ENCODE measurements at places on chromosomes 3 and 15.
A peak's percentile ranks its signal among the peaks of the same experiment; 100 is the strongest.

DNA sequence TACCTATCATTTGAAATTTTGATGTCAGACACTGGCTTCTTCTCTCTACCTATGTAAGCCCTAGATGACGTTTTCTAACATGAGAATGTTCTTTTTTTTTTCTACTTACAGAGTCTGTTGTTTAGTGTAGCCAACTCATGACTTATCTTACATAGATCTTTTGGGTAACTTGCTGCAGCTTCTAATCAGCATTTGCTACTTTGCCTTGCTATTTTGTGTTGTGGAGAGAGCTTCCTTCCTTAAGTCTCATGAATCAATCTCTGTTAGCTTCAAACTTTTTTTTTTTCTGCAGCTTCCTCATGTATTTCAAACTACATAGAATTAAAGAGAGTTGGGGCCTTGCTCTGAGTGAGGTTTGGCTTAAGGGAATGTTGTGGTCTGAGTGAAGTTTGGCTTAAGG lies 568.7 kb upstream of the BCHE start:
- DNase-seq, result no peak

GRCh38 chr3:111319598-111319997 lies 222.4 kb upstream of the CD96 start:
- no peak for DNase-seq

DNA sequence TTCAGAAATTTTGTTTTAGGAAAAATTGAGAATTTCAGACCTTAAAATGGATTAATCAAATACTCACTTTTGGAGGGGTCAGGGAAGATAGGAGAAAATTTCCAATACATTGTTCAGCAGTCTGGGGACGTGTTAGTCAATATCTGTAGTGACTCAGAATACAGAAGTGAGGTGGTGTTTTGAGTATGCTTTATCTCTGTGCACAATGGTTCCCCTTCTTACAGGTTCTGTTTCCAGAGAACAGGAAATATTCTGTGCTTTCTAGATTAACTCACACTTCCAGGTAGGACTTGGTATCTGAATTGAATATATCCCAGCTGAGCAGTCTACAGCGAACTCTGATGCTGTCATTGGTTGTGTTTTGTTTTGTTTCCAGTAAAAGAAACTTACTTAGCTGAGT lies 30.7 kb upstream of the CCDC54 start:
- DNase-seq, result no peak

- no peak for DNase-seq
Observed at GRCh38 chr15:38512901-38513300, 51.7 kb downstream of the RASGRP1 start.

- DNase-seq, result no peak
Observed at GRCh38 chr3:148962513-148962912, 28.8 kb upstream of the GYG1 start.

DNA sequence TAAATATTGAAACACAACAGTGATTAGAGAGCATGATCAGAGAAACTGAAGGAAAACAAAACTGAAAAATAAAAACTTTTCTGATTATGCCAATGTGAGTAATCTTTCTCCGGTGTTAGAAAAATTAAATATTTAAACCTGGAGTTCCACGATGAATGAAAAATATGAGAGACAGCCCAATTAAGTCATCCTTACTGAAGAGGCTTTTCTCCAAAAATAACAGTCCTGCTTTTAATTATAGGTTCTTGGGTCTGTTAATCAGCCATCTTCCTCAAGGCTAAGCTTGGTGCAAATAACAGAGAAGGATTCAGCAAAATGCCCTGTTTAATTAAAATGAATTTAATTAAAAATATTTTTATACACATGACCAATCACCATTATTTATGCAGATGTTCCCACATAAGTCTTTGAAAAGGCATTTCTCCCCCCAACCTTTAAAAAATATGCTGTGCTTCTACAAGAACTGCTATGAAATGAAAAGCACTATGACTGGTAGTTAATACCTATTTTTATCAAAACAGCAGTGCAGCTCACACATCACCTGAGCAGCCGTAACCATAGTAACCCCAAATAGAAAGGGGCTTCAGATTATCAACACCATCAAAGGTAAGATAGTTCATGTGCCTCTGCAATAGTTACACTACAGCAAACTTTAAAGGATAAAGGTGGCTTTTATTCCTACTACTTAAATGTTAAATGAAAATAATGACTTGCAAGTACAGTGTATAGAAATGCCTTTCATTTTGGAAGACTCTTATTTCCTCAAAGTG lies 175.7 kb downstream of the SLC9A9 start:
- no peak for DNase-seq

DNA sequence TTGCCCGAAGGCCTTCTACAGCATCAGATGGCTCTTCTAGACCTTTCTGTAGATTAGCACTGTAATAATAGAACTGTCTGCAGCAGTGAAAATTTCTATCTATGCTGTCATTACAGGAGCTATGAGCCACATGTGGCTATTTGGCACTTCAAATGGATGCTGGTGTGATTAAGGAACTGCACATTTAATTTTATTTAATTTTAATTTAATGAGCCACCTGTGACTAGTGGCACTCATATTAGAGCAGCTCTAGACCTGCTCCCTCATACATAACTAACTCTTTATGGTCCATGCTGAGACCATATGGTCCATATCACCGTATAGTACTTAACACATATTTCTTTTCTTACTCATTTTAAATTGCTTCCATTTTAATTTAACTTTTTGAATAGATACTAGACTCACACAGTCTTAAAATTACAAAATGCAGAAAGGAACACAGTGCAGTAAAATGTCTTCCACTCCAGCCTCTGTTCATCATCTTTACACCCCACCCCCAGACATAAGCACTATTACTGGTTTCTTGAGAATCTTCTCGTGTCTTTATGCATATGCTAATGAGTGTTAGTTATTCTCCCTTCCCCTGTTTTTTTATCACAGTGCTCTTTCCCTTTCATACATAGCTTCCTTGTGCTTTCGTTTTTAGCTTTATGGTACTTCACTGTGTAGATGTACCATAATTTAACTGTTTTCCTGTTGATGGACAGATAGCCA lies 9.6 kb downstream of the LSM3 start:
- DNase-seq, result no peak

GRCh38 chr15:36658898-36659639 lies 79.6 kb downstream of the CDIN1 start:
- DNase-seq, result no peak

GRCh38 chr15:75508840-75509532 lies 57.5 kb upstream of the SIN3A start:
- no peak for DNase-seq

GRCh38 chr3:161740421-161740820 lies 243.8 kb downstream of the OTOL1 start:
- no peak for DNase-seq

- DNase-seq, result no peak
Observed at GRCh38 chr3:97937205-97937604, 35.0 kb downstream of the RIOX2 start.

DNA sequence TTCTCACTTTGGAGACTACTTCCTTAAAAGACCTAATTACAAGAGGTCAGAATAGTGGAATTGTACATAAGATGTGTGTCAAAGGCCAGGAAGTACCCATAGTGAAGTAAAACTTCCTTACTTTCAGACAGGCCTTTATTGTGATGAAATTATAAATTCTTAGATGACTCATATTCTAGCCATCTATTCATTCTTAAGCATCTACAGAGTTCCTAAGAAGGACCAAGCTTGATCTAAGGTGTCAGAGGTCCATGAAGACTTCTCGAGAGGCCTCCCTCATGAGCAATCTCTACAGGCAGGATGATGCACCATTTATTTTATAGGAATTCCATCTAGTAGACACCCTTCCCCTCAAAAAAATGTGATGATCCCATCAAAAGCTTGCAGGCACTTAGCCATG lies 493.3 kb downstream of the MAGI1 start:
- DNase-seq, result no peak

- no peak for DNase-seq
Observed at GRCh38 chr3:72680766-72681165, 167.5 kb downstream of the SHQ1 start.

- no peak for DNase-seq
Observed at GRCh38 chr3:188396251-188396650, 242.3 kb downstream of the LPP start.

DNA sequence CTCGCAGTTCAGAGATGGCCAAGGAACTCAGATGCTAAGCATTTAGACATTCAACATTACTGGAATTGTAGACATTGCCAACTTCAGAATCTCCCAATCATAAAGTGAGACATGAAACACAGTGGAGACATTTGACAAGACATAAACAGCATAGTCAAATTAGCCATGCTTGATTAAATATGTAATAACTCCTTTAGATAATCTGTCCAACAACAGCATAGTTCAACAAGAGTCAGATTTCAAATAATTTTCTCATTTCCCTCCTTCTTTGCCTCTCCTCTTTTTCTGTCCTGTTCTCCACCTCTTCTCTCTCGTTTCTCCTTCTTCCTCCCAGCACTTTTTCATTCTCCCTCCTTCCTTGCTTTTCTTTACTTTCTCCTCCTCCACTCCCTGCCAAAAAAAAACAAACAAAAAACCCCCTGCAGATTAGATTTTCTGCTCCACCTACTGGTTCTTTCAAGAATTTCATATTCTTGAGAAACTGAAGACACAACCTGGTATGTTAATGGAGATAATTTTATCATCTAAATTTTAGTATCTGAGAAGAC lies 20.2 kb downstream of the CPOX start:
- DNase-seq, result no peak

- no peak for DNase-seq
Observed at GRCh38 chr3:195249057-195249770, 21.7 kb downstream of the XXYLT1 start.

DNA sequence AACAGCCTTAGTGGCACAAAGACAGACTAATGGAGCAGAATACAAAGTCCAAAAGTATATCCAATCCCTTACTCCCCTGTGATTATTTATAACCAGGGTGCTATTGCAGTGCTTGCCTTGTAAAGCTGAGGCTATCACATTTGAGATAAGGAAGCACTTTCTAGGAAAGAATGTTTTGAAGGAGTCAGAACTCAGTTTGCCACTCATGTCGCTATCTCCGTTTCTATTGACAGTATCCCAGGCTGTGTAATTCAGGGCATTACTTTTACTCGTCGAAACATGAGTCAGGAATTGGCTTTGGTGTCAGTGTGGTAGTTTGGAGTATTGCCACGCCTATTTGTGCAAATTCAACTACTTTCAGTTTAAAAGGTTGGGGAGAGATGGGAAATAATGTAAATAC lies 78.4 kb downstream of the FBXL2 start:
- no peak for DNase-seq

- peak; percentile 82 for DNase-seq
Observed at GRCh38 chr3:30644615-30645014, 38.2 kb downstream of the TGFBR2 start.

DNA sequence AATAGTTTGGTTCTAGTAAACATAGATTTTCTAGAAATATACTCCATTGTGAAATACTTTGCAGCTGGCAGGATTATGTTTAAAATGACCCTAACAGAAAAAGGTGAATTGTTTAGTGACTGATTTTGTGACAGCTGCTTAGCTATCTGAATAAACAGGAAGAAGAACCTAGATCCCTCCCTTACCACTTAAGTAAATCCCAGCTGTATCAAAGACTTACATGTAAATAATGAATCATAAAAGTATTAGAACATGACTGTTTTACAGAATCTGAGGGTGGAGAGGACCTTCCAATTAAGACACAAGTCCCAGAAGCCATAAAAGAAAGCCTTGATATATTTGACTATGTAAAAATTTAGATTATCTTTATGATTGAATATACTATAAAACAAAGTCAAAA lies 15.9 kb downstream of the SLC49A4 start:
- no peak for DNase-seq

GRCh38 chr3:57029924-57030323 lies 30.5 kb upstream of the SPATA12 start:
- no peak for DNase-seq

DNA sequence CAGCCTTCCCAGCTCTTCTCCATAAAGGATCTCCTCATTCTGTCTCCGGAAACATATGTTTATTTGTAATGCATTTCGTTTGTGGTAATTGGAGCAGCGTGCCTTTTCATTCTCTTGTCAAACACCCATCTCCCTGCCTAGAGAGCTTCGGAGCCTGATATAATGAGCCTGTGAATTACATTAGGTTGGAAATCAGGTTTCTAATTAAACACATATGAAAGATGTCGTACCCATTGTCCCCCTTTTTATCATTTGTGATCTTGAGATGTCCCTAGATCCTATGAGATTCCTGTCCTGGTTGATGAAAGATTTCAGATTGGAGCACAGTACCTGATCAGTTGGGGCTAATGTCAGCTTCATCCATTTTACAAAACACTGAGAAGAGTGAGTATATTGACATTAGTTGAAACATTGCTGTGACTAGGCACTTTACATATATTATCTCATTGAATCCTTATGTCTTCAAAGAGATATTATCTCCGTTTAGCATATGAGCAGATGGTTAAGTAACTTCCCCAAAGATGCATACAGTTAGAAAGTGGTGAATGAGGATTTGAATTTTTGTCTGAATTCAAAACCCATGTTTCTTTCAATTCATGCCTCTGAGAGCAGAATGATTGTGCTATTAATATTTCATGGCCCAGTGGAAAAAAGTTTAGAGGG lies 23.1 kb downstream of the SYN2 start:
- no peak for DNase-seq

- no peak for DNase-seq
Observed at GRCh38 chr3:35523838-35524237, 115.5 kb upstream of the ARPP21 start.

DNA sequence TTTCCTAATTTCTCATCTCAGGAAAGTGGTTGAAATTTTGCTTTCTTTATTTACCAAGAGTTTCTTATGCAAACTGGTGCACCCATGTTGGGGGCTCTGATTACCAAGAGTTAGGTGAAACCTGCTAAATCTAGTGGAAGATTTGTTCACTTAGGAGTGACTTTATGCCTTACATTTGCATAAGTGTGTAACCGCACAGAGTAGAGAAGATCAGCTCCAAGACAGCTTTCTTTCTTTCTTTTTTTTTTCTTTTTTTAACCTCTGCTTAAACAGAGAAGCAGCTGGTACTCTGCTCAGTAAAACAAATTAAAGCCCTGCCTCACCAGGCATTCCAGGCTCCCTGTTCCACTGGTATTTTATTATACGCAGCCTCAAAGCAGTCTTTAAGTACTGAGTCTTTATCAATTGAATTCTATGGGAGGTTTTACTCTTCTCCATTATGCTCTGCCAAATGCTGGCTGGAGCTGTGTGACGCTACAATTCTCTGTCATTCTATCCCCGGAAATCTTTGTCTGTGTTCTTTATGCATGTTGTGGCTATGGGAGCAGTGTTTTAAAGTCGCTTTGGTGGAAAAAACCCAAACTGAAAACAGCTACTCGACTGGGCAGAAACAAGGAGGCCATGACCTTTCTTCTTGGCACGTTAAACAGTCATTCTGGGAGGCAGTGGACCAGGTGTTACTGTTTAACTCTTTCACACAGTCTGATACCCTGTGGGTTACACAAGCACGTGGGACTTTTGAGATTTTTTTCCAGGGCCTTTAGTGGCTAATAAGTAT lies 55.2 kb upstream of the GBE1 start:
- DNase-seq, result no peak

All from sciatic nerve (tissue), 2 donors.